ENCODE measurements at places on chromosomes 4 and X. TPM values are rescaled to one million over a fixed set of nuclear protein-coding genes. Genes with fewer than 3 reads are reported as not detected.
A peak's percentile ranks its signal among the peaks of the same experiment; 100 is the strongest.

LPAR4 gene
- 0.15 TPM for total RNA-seq

SSX2B gene
- not detected for total RNA-seq

UGT2B10 gene
- not detected for total RNA-seq

GLUD2 gene
- 0.59 TPM for total RNA-seq

LRIT3 gene
- total RNA-seq = not detected

PCDH11X gene
- total RNA-seq = 0.28 TPM

ERAS gene
- total RNA-seq = not detected

RAB33A gene
- 13.4 TPM for total RNA-seq

DNA sequence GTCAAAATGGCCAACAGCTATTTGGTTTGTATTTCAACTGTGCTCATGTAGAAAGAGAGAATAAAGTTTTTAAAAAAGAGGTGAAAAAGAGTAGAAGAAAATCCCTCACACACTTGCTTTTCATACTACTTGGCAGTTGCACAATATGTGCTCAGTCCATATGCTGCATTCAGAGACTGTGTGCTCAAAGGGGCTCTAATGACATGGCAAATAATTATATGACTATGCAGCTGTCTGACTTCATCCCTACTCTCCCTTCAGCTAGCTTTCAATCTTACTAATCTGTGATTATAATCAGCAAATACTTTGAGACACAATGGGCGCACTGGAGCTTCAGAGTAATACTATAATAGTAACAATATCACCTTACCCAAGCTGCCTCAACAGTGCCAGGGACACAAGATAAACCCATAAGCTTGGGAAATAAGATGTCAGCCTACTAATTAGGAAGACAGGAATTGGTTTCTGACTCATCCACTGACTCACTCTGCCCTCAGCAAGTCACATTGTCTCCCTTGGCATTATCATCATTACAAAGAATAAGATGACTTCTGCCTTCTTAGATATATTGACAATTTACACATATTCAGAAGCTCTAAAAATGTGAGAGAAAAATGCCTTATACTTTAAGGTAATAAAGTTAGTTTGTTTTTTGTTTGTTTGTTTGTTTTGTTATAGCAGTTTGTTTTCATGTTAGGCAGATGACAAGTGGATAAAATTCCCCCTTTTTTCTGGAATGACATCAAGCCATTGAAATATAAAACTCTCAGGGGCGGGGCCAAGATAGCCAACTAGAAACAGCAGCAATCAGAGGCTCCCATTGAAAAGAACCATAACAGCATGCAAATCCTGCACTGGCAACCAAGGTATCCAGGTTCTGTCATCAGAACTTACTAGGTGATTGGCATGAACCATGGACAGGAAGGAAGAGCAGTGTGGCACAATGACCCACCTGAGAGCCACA lies 311.6 kb downstream of the FAM133A start:
- H3K27ac ChIP-seq = no peak overlapping the region
- H3K27me3 ChIP-seq = no peaks in the 10 kb centered on the region
- H3K4me1 ChIP-seq = no peaks in the 10 kb centered on the region
- H3K4me3 ChIP-seq = no peak overlapping the region

- H3K27me3 ChIP-seq = no peaks in the 10 kb centered on the region
- H3K4me1 ChIP-seq = no peaks in the 10 kb centered on the region
- H3K27ac ChIP-seq = no peak overlapping the region
- peak; percentile 46 for DNase-seq
These were observed 68.2 kb downstream of the SLC2A9 start for GRCh38 chr4:9953089-9953488.

DNA sequence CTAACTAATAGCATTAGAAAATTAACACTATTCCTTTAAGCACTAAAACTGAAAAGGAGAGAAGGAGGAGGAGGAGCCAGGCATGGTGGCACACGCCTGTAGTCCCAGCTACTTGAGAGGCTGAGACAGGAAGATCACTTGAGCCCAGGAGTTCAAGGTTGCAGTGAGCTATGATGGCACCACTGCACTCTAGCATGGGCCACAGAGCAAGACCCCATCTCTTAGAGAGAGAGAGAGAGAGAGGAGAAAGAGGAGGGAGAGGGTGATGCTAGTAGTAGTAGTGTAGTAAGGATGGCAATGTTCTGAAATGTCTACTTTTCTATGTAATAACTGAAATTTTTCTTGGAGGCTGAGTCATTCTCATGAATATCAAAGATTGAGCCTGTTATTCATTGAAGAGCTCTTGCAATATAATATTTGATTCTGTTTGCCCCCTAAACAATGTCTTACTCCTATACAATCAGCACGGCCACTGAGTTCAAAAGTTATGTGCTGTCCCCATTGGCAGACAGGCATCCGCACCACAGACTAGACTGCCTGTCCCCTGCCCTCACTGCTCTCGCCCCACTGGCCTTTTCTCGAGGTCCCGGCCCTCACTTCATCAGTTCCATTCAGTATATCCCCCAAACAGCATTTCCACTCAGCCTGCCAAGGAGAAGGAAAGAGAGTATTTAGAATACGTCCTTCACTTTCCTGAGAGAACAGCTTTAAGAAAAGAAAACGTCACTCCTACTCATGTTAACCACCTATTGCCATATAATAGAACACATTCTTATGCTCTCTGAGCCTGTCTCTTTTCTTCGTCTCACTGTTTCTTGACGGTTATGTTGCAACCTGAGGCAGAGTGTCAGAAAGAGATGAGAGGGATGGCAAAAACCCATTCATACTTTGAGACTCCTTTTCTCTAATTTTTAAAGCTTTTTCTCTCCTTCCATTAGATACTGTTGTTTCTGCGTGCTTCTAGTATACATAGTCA lies 238.1 kb downstream of the PALLD start:
- no peaks in the 10 kb centered on the region for H3K36me3 ChIP-seq
- peaks cover 28% of the 10 kb centered on the region for H3K4me1 ChIP-seq
- no peaks in the 10 kb centered on the region for H3K27me3 ChIP-seq
- H3K27ac ChIP-seq = peak overlapping the region; percentile 29
- no peak overlapping the region for H3K4me3 ChIP-seq

DNA sequence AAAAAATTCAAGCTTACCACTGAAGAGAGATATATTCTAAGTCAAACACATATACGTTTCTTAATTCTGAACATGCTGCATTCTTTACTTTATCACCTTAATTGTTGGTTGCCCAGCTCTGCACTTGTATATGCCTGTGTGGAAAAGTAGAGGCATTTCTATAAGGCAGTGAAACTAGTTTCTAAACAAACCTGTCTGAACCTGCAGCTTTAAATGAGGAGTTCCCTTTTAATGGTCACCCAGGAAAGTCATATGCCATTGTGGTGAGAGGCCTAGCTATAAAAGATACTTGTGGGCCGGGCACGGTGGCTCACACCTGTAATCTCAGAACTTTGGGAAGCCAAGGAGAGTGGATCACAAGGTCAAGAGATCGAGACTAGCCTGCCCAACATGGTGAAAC lies 147.4 kb upstream of the RXFP1 start:
- no peak overlapping the region for H3K27ac ChIP-seq
- H3K36me3 ChIP-seq = no peaks in the 10 kb centered on the region
- H3K27me3 ChIP-seq = no peaks in the 10 kb centered on the region
- H3K4me1 ChIP-seq = no peaks in the 10 kb centered on the region
- no peak for DNase-seq

DNA sequence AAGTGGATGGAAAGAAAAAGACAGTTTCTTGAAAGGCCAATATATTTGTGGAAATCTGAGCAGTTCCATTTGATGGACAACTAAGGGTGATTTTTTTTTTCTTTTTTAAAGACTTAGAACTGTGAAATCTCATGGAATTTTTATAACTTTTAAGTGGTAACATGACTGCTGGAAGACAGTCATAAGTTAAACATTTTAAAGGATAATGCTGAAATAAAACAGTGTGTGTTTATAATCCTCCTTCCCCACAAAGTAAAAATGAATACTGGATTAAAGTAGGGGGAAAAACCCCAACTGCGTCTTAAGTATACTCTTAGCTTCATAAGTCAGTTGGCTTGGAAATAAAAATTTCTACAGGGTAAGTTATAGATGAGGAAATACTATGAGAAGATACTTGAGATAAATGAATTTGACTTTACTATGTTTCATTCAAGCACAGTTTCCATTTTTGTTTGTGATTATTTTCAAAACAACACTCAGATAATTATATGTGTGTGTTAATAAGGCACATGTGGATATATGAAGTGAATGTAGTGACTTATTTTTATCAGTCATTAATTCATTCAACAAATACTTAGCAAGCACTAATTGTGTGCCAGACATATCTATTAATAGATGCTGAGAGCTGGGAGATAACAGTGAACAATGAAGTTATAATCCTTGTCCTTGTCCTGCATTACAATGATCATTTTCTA lies 129.2 kb upstream of the ETNPPL start:
- no peak overlapping the region for H3K4me3 ChIP-seq
- no peak for DNase-seq
- no peaks in the 10 kb centered on the region for H3K27me3 ChIP-seq
- no peak overlapping the region for H3K27ac ChIP-seq
- H3K36me3 ChIP-seq = no peaks in the 10 kb centered on the region

DNA sequence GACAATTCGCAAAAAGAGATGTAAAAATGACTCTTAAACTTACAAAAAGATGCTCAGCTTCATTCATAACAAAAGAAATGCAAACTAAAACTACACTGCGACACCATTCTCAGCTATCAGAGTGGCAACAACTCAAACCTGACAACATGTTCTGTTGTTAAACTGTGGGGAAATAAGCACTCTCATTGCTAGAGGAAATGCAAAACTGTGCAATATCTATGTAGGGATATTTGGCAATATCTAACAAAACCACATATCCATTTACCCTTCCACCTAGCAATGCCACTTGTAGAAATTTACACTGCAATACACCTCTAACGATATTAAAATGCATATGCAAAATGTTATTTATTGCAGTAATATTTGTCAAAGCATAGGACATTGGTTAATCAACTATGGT lies 78.3 kb upstream of the EGFL6 start:
- no peak overlapping the region for H3K27ac ChIP-seq
- H3K27me3 ChIP-seq = no peaks in the 10 kb centered on the region
- H3K4me3 ChIP-seq = no peak overlapping the region
- H3K4me1 ChIP-seq = no peaks in the 10 kb centered on the region
- no peaks in the 10 kb centered on the region for H3K36me3 ChIP-seq

- no peaks in the 10 kb centered on the region for H3K4me1 ChIP-seq
- H3K27ac ChIP-seq = no peak overlapping the region
- no peaks in the 10 kb centered on the region for H3K36me3 ChIP-seq
- H3K4me3 ChIP-seq = no peak overlapping the region
These were observed 665.1 kb downstream of the RAPGEF2 start for GRCh38 chr4:159768016-159768415.

- no peak overlapping the region for H3K4me3 ChIP-seq
- no peak overlapping the region for H3K27ac ChIP-seq
- no peak for DNase-seq
- H3K4me1 ChIP-seq = no peaks in the 10 kb centered on the region
These were observed 148.3 kb upstream of the NHS start for GRCh38 chrX:17226736-17227135.

DNA sequence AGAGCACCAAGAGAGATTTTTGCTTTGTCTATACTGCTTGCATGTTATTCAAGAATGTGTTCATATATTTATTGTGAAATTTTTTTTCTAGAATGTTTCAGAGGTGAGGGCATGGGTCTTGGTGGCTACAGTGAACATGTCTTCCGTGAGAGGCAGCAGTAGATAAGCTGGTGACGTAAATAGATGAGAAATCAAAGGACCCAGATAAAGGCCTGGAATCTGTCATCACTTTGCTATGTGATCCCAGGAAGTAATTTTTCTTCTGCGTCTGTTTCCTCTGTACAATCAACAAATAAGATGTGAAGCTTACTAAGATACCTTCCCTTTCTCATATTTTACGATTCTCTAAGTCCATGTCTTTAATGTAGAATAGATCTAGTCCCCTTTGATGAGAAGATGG lies 129.1 kb downstream of the COL4A6 start:
- H3K4me3 ChIP-seq = no peak overlapping the region
- no peak overlapping the region for H3K27ac ChIP-seq
- H3K4me1 ChIP-seq = no peaks in the 10 kb centered on the region
- H3K36me3 ChIP-seq = no peaks in the 10 kb centered on the region

DNA sequence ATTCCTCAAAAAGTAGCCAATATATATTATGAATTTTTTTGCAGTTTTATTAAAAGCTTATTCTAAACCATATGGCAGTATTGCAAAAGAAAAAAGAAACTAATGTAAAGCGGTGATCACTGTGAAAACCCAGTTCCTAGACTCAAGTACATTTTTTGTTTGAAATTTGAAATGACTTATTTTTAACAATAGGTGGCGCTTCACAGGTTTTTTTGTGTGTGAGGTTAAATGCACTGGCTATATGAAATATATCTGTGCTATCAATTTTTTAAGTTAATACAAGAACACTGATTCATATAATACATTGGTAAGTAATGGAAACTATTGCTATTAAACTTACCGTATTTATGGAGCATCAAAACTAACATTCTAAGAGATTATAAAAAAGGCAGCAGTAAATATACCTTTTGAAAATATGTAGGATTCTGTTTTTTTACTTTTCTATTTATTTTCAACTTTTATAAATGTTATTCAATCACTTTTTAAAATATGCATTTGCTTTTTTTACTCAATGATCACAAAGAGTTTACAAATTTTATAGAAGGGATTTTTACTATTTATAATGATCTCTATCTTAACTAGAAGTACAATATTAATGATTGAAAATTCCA lies 5.6 kb upstream of the SPRY1 start:
- no peaks in the 10 kb centered on the region for H3K27me3 ChIP-seq
- DNase-seq = no peak
- H3K4me3 ChIP-seq = no peak overlapping the region
- H3K27ac ChIP-seq = no peak overlapping the region

- no peaks in the 10 kb centered on the region for H3K27me3 ChIP-seq
- H3K36me3 ChIP-seq = no peaks in the 10 kb centered on the region
- H3K4me3 ChIP-seq = no peak overlapping the region
- peak overlapping the region; percentile 66 for H3K27ac ChIP-seq
These were observed 65.4 kb downstream of the FGFBP1 start for GRCh38 chr4:15873117-15873516.

GRCh38 chr4:164095313-164096110 lies 601.0 kb downstream of the TMA16 start:
- no peaks in the 10 kb centered on the region for H3K27me3 ChIP-seq
- no peaks in the 10 kb centered on the region for H3K4me1 ChIP-seq
- no peaks in the 10 kb centered on the region for H3K36me3 ChIP-seq
- no peak for DNase-seq

DNA sequence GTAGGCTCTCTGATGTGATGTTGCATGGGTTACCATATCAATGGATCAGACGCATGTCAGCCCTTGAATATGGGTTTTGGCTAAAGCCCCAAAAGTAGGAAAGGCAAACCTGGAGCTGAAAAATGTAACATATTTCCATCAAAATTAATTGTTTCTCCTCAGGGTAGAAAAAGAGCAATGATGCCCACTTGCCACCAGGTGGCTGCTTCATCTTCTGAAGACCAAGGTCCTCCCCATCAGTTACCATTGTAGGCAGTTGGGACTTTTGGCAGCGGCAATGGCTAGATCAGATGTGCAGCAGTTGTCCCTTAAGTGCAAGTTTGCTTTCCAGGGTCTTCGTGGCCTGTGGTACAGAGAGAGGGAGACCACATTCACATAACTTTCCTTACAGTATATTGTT lies 118.2 kb downstream of the NAF1 start:
- H3K27ac ChIP-seq = no peak overlapping the region
- no peaks in the 10 kb centered on the region for H3K27me3 ChIP-seq
- no peaks in the 10 kb centered on the region for H3K4me1 ChIP-seq
- H3K4me3 ChIP-seq = no peak overlapping the region
- no peaks in the 10 kb centered on the region for H3K36me3 ChIP-seq

GRCh38 chrX:77785486-77786364 lies at the start of gene ATRX:
TSS of gene ATRX (minus strand) at chrX:77786216. CDS start at chrX:77786001, 215 bp downstream.
- H3K36me3 ChIP-seq = no peaks in the 10 kb centered on the region
- no peaks in the 10 kb centered on the region for H3K27me3 ChIP-seq
- H3K27ac ChIP-seq = peak within 1 kb of the TSS; percentile 86
- peak; percentile 63 for DNase-seq
